ENCODE measurements at places on chromosomes 5 and 9. TPM values are rescaled to one million over a fixed set of nuclear protein-coding genes. Genes with fewer than 3 reads are reported as not detected.

- peaks cover 2% of the 10 kb centered on the region for H3K4me1 ChIP-seq
- H3K36me3 ChIP-seq = peaks cover 26% of the 10 kb centered on the region
- H3K4me3 ChIP-seq = no peak overlapping the region
- no peaks in the 10 kb centered on the region for H3K27me3 ChIP-seq
- H3K27ac ChIP-seq = no peak overlapping the region
Observed at GRCh38 chr9:128113526-128114325, 13.8 kb downstream of the PTGES2 start.

- H3K4me1 ChIP-seq = peaks cover 41% of the 10 kb centered on the region
- peaks cover 9% of the 10 kb centered on the region for H3K27me3 ChIP-seq
- H3K27ac ChIP-seq = peak overlapping the region; percentile 88
- peak; percentile 8 for DNase-seq
- H3K4me3 ChIP-seq = peak overlapping the region; percentile 94
Observed at GRCh38 chr9:14692470-14693250, 572 bp downstream of the ZDHHC21 start.

- DNase-seq = no peak
- peaks cover 59% of the 10 kb centered on the region for H3K27me3 ChIP-seq
- H3K4me1 ChIP-seq = peaks cover 16% of the 10 kb centered on the region
- no peaks in the 10 kb centered on the region for H3K36me3 ChIP-seq
- no peak overlapping the region for H3K4me3 ChIP-seq
- no peak overlapping the region for H3K27ac ChIP-seq
Observed at GRCh38 chr9:89154651-89155336, 23.8 kb downstream of the SHC3 start.

Gene NUTM2G
- not detected for total RNA-seq

Gene MCC
- 1.6 TPM for total RNA-seq

Gene SHOC1
- total RNA-seq = not detected

DNA sequence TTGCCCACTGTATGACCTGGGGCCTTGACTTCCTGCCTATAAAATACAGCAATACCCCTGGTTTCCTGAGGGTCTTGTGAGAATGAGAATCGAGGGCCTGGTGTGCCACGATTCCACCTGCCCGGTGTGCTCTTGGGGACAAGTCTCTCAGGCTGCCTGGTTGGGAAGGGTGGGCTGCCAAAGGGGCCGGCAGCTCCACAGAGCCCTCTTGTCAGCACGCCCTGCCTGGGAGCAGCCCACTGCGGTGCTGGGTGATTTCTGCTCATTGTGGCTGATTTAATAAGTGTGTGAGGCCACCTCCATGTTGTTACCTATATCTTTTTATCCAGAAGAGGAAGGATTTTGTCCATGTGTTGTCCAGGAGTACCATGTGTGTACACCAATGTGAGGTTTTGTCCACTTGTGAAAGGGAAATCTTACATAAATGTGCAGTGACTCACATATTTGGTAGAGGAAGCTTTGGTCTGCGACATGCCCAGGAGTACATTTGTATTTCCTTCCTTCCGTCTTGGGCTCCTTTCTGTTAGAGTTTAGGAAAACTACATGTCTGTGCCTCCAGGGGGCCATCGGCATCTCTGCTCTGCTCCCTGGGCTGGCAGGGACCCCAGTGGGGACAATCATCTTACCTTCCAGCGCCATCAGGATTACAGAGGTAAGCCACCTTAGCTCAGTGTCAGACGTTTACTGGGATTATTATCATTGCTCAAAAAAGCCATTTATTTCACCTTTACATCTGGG, 108.6 kb downstream of the PHF2 start:
- no peaks in the 10 kb centered on the region for H3K4me1 ChIP-seq
- H3K4me3 ChIP-seq = no peak overlapping the region
- DNase-seq = no peak

DNA sequence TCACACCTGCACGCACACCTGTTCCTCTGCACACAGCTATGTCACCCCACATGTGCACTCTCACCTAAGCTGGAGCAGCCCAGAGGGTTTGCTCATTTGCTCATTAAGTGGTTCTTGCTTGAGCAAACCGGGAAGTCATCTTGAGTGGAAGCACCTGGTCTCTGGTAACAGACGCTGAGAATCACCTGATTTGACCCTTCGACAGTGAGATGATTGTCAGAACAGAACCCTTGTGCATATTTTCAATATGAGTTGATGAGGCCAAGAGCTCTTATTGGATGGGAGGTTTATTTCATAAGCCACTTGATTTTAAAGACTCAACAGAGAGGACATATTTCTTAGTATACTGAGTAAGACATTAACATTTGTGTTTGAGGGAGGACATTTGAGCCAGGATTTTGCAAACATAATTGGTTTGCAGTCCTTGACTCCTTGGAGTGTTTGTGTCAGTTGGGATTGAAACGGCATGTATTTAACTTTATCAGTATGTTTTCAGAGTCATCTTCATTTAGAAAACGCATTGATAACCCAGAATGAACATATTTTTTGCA, 22.1 kb upstream of the LPCAT1 start:
- no peak overlapping the region for H3K27ac ChIP-seq
- H3K4me3 ChIP-seq = no peak overlapping the region
- H3K27me3 ChIP-seq = no peaks in the 10 kb centered on the region
- DNase-seq = no peak
- no peaks in the 10 kb centered on the region for H3K4me1 ChIP-seq

Gene LHX3
- not detected for total RNA-seq
